Central memory CD4-positive, alpha-beta T cell (primary cell): ENCODE measurements at places on chromosomes 11 and 22.

GRCh38 chr11:225734-226453 is 10.2 kb downstream of the SIRT3 start:
- DNase-seq: no peak

DNA sequence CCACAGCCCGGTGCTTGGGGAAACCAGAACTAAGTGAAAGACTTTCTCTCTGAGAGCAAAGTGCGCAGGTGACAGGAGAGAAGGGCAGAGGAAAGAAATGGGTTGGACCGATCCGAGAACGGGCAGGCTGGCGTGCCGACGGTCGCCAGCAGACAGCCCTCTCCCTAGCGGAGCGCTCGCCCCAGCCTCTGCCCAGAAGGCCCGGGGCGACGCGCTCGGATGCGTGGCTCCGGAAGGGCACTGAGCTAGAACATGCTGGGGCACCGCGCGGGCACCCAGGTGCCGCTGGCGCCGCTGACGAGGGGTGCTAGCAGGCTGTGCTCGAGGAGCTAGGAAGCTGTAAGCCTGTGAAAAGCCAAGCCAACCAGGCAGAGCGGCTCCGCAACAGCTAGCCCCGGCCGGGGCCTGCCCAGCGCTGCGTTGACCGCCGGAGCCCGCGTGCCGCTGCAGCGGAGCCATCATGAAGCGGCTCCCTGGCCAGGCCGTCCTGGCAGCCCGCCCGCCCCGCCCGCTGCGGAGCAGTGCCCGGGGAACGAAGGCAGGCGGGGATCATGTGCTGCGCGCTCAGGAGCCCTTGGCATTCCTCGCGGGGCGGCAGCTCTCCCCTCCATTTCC is 22.1 kb upstream of the RRAS2 start:
- peak; percentile 30 for DNase-seq

DNA sequence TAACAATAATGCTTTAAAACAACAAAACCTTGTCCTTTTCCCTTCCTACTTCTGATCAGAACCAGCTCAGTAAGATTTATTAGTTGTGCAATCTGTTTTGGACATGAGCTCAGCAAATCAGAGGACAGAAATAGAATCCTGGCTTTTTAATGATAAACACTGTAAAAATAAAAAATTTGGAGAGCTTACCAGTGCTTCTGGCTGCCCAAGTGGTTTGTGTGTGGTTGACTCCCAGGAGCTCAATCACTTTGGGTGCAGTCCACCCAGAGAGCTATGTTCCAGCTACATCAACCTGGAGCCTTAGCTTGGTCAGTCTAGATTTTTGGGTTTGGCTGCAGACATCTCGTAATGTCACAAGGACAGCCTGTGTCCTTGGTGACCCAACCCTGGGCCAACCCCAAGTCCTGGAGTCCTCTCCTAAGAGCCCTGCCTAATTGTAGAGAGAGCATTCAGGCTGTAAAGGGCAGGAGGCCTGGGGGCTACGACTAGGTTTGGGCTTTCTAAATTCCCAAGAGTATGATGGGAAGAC is 28.5 kb downstream of the CD44 start:
- no peak for DNase-seq

DNA sequence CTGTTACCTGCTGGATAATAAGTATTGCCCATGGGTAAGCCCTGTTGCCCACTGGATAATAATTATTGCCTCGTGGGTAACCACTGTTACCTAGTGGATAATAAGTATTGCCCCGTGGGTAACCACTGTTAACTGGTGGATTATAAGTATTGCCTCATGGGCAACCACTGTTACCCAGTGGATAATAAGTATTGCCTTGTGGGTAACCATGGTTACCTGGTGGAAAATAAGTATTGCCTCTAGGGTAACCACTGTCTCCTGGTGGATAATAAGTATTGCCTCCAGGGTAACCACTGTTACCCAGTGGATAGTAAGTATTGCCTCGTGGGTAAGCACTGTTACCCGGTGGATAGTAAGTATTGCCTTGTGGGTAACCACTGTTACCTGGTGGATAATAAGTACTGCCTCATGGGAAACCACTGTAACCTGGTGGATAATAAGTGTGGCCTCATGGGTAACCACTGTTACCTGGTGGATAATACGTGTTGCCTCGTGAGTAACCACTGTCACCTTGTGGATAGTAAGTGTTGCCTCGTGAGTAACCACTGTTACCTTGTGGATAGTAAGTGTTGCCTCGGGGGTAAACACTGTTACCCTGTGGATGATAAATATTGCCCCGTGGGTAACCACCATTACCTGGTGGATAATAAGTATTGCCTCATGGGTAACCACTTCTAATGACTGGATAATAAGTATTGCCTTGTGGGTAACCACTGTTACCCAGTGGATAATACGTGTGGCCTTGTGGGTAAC is 29.0 kb upstream of the NXPE4 start:
- DNase-seq: no peak

GRCh38 chr22:45541382-45541979 is 38.8 kb downstream of the FBLN1 start:
- DNase-seq: no peak

- no peak for DNase-seq
Observed at GRCh38 chr22:33835265-33835664, 85.0 kb downstream of the LARGE1 start.

DNA sequence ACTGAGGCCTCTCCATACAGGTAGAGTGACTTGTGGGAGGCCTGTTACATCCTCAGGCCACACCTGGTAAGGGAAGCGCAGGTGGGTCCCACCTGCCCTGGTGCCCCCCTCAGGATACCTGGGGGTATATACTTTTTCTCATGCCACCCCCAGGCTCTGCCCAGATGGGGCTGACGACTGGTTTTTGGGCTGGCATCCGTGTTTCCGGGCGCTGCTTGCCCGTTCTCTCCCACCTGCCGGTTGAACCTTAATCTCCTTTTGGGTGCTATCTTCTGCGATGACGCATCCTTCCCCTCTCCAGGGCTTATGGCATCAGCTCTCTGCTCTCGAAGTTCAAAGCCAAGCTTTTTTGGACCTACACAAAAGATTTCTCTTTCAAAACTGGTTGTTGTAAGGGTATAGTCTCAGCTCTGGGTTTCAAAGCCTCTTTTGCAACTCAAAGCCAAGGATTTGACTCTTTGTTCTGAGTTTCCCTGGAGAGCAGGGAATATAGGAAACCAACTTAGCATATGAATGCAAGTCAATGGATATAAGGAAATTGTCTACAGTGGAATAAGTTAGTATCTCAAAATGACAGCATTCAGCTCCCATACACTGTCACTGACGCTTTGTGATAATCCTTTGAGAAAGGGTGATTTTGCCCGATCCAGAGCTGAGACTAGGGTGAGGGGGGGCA is 8.6 kb upstream of the LRRC10B start:
- no peak for DNase-seq

DNA sequence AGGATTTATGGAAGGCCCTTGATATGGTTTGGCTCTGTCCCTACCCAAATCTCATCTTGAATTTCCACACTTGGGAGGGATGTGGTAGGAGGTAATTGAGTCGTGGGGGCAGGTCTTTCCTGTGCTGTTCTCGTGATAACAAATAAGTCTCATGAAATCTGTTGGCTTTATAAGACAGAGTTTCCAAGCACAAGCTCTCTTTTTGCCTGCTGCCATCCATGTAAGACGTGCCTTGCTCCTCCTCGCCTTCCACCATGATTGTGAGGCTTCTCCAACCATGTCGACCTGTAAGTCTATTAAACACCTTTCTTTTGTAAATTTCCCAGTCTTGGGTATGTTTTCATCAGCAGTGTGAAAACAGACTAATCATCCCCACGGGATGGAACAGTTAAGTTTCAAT is 557.2 kb upstream of the ISX start:
- no peak for DNase-seq

- no peak for DNase-seq
Observed at GRCh38 chr11:14589421-14589820, 54.2 kb upstream of the PDE3B start.

DNA sequence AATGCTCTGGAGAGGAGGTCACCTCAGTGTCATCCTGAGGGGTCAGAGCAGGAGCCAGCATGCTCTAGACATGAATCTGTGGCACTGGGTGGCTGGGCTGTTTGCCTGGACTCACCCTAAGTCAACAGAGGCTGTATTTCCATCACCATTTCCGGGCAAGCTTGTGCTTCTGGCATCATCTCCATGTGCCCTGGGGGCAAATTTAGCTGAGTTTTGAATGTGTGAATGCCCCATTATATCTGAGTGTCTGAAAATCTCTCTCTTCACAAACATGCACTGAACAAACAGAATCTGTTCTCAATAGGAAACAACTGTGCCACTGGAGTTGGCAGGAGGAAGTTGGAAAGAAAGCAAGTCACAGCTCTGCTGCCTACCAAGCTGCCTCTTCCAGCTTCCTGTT is 356.2 kb downstream of the GRM5 start:
- no peak for DNase-seq

- no peak for DNase-seq
Observed at GRCh38 chr11:46976182-46976854, 39.8 kb downstream of the CSTPP1 start.

DNA sequence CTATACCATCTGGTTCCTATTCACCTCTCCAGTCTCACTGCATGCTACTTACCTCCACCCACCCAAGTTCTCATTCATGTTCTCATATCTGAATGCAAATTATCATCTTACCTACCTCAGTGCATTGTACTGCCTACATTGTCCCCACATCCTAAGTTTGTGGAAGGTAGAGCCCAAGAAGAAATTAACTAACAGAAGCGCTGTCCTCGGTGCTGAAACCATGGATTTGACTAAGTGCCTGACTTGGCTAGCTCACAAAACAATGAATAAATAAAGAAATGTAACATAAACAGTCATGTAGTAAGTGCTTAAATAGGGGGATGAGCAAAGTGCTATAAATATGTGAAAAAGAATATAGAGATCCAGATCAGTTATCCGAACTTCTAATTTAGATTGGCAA is 63.2 kb downstream of the GRIA4 start:
- DNase-seq: no peak

DNA sequence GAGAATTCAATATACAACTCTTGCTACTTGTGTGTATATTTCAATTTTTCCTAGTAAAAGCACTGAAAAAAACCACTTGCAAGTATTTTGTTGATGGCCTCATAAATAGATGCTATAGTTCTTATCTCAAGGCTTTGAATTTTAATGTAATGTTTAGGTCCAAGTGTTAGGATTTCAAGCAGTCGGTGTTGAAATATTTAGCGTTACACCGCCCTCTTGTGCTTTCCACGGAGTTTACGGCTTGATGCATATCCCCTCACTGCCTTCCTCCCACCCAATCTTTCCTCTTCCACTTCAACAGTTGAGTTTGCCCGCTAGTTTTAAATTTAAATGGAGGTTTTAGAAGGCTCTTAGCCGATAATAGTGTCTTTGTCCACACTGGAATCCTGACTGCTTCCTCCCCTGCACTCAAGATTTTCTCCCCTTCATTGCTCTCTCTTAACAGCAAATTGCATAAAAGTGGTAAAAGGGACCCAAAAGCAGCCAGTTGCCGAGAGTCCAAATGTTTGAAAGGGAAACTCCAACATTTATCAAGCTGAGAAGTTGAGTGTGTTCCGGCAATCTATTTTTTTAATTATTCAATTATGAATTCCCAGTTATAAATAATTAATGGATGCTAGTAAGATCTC is 25.9 kb upstream of the HTATIP2 start:
- no peak for DNase-seq
